ENCODE measurements at places on chromosomes 7 and 10.

DNA sequence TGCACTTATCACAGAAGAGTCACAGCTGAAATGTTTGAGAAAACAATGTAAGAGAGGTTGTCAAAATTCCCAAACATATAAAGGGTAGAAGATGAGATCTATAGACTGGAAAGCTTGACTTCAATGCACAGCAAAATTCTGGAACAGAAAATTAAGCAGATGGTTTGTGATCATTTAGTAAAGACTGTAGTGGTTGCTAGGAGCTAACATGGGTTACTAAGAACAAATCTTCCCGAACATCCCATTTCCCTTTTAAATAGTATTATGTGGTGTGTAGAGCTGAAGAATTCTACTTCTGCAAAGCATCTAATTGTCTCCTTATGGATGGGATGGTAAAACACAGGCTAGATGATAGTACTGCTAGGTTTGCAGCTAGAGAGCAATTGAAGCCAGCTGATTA lies 312.3 kb downstream of the CAMK1D start:
- H3K4me3 ChIP-seq: no peak overlapping the region
- H3K27ac ChIP-seq: no peak overlapping the region

DNA sequence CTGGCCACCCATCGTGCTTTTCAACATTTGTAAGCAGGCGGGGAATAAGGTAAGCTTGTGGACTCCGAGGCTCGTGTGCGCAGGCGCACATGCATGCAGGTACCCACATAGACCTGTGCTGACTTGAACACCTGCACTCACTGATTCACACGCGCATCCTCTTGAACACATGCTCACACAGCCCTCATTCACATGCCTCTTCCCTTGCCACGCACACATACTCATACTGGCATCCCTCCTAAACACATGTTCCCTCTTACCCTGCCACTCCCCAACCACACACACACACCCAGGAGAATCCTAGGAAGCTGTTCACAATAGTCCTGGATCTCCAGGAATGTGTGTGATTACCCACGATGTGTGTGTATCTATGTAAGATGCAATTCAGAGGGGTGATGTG lies 44.1 kb upstream of the LBX1 start:
- H3K4me1 ChIP-seq: no peaks in the 10 kb centered on the region
- peaks cover 19% of the 10 kb centered on the region for H3K27me3 ChIP-seq
- no peak overlapping the region for H3K4me3 ChIP-seq
- no peaks in the 10 kb centered on the region for H3K36me3 ChIP-seq

GRCh38 chr7:88305044-88305443 lies 1.6 kb downstream of the STEAP4 start:
- DNase-seq: no peak
- H3K36me3 ChIP-seq: no peaks in the 10 kb centered on the region
- no peak overlapping the region for H3K4me3 ChIP-seq
- no peak overlapping the region for H3K27ac ChIP-seq
- H3K27me3 ChIP-seq: peaks cover 20% of the 10 kb centered on the region

GRCh38 chr7:147818317-147818716 lies 772.2 kb upstream of the C7orf33 start:
- no peak overlapping the region for H3K4me3 ChIP-seq
- H3K27ac ChIP-seq: no peak overlapping the region
- no peaks in the 10 kb centered on the region for H3K4me1 ChIP-seq
- no peak for DNase-seq
- no peaks in the 10 kb centered on the region for H3K36me3 ChIP-seq

DNA sequence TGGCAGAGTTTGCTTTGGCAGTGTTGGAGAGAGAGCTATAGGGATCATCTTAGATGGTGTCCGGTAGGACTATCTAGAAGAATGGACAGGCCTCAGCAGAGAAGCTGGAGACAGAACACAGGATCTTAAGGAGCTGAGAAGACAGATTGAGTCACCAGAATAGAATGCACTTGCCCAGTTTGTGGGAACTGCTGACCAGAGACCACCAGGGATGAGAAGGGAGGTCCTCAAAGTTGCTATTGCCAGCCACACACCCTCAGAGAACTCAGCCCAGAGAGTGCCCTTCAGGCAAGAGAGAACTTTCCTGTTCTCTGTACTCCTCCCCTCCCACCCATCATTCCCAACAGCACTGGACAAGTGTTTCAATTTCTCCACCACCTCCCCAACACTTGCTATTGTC lies 25.3 kb upstream of the GALNT11 start:
- H3K27ac ChIP-seq: no peak overlapping the region
- DNase-seq: no peak
- no peaks in the 10 kb centered on the region for H3K36me3 ChIP-seq
- peaks cover 13% of the 10 kb centered on the region for H3K27me3 ChIP-seq
- no peaks in the 10 kb centered on the region for H3K4me1 ChIP-seq
- H3K4me3 ChIP-seq: no peak overlapping the region

DNA sequence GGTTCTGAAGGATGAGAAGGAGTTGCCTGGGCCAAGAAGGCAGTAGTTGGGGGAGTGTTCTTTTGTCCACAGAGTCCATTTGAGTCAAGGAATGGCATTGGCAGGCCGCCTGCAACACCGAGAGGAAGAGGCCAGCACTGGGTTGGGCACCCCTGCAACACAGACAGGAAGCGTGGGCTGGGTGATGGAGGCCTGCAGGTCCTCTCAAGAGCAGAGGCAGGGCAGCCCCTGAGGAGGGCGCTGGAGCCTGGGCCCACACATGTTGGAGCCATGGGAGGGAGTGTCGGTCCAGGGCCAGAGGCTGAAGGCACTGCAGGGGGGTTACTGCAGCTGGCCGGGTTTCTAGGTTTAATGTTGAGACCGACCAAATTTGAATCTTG lies 137.3 kb downstream of the PTPN20 start:
- peaks cover 4% of the 10 kb centered on the region for H3K4me1 ChIP-seq
- no peak overlapping the region for H3K4me3 ChIP-seq
- H3K36me3 ChIP-seq: no peaks in the 10 kb centered on the region

DNA sequence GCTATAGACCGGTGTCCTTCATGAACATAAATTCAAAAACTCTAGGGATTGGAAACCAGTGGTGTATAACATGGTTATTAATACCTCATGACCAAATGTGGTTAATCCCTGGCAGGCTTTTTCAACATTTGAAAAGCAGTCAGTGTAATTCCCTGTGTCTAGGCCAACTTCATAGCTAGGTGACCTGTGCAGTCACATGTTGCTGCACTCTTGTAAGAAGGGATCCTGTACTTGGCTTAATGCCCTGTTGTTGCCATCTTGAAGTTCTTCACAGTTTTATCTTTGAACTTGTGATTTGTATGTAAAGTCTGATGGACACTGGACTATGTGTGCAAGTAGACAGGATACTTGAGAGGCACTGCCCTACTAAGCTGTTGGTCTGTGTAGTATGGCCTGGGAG lies 39.7 kb downstream of the ZNF33A start:
- no peaks in the 10 kb centered on the region for H3K27me3 ChIP-seq
- DNase-seq: no peak
- peaks cover 69% of the 10 kb centered on the region for H3K36me3 ChIP-seq
- no peak overlapping the region for H3K27ac ChIP-seq
- no peak overlapping the region for H3K4me3 ChIP-seq

DNA sequence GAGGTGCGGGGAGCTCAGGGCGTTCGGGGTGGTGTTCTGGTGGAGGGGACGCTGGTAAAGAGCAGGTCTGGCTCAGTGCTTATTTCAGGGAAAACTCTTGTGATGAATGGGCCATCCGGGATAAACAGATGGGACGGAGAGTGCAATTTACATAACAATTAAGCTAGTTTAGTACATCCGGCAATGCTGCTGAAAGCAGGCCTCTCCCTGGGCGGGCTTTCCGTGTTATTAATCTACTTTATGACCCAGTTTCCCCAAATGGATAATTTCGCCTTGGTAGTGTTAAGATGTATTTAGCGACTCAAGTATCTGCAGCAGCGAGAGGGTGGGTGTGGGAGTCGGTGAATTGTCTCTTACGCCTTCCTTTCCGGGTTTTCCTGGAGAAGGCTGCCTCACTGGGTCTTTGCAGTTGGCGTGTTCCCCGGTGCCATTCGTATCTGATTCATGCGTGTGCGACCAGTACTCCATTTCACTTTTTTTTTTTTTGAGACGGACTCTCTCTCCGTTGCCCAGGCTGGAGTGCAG lies 25.2 kb downstream of the FOXK1 start:
- H3K27ac ChIP-seq: no peak overlapping the region
- peaks cover 14% of the 10 kb centered on the region for H3K4me1 ChIP-seq
- DNase-seq: no peak
- no peaks in the 10 kb centered on the region for H3K27me3 ChIP-seq
- H3K36me3 ChIP-seq: peaks cover 10% of the 10 kb centered on the region

- H3K27ac ChIP-seq: no peak overlapping the region
- no peaks in the 10 kb centered on the region for H3K36me3 ChIP-seq
- H3K4me1 ChIP-seq: no peaks in the 10 kb centered on the region
- DNase-seq: no peak
- no peaks in the 10 kb centered on the region for H3K27me3 ChIP-seq
- no peak overlapping the region for H3K4me3 ChIP-seq
These were observed 858.4 kb downstream of the GRID1 start for GRCh38 chr10:85508159-85508558.

GRCh38 chr10:52662256-52662655 lies 110.3 kb downstream of the MBL2 start:
- H3K4me1 ChIP-seq: no peaks in the 10 kb centered on the region
- H3K27ac ChIP-seq: no peak overlapping the region
- no peaks in the 10 kb centered on the region for H3K36me3 ChIP-seq
- H3K27me3 ChIP-seq: no peaks in the 10 kb centered on the region
- DNase-seq: no peak

DNA sequence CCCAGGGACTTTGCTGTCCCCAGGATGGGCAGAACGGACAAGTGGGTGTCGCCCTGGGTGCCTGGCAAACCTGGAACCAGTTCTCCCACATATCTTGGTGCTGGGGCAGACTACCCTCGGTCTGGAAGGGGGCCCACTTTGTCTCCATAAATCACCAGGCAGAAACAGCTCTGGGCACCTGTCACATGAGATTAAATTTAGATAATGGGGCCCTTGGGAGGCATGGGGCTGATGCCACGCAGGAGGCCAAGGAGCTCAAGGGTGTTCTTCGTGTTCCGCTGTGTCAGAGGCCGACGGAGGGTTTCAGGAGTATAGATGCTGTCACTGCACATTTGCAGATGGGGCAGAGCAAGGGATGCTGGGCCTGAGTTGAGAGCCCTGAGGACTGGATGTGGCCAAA lies 72.7 kb downstream of the TMEM130 start:
- no peak overlapping the region for H3K4me3 ChIP-seq
- no peak for DNase-seq
- no peaks in the 10 kb centered on the region for H3K27me3 ChIP-seq
- no peak overlapping the region for H3K27ac ChIP-seq
- no peaks in the 10 kb centered on the region for H3K4me1 ChIP-seq

DNA sequence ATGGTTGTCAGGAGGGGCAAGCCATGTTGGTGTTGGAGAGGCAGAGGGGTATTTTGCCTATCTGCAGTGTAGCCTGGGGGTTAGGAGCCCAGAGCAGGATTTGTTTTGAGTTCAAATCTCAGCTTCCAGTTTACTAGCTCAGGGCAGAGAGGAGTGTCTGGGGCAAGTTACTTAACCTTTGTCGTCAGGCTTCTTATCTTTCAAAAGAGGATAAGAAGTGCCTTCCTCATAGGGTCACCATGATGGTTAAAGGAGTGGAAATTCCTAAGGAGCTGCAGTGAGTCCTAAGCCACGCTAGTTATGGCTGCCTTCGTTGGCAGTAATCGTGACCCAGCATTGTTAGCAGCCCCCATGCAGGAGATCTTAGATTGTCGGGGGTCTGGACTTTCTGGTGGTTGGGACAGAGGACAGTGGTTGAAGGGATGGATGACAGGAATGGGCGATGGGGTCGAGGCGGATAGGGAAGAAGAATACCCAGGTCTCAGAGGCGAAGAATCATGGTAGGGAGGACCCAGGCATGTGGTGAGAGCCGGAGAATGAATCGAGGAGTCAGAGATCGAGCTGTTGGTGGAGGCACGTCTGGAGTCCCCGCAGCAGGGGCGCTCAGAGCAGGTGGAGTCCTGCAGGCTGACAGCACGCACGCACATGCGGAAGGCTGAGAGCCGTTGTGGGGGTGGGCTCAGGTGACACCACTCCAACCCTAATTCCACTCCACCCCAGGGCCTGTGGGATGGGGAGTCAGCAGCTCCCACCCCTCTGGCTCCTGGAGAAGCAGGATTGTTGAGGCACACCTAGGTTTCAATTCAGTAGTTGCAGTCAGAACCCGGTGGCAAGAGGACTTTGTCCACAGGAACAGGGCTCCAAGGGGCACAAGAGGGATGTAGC lies 11.6 kb downstream of the ADCK2 start:
- no peak for DNase-seq
- H3K4me1 ChIP-seq: no peaks in the 10 kb centered on the region
- H3K36me3 ChIP-seq: peaks cover 11% of the 10 kb centered on the region
- no peak overlapping the region for H3K27ac ChIP-seq
- no peaks in the 10 kb centered on the region for H3K27me3 ChIP-seq
- no peak overlapping the region for H3K4me3 ChIP-seq

Data from activated T-helper 1 cell treated with anti-CD3 and anti-CD28 coated beads, Interleukin-12 subunit alpha, Interleukin-12 subunit beta, Interleukin-2, Interleukin-4 antibody, amounts not matched to agents 30 ng/mL and 10 ng/mL and 1 ng/mL, durations not matched to agents 14 hours and 24 hours and 36 hours (primary cell).